ENCODE measurements at places on chromosomes 12 and 14.

GRCh38 chr12:130832561-130833209, 6.4 kb downstream of the STX2 start:
- DNase-seq: no peak

DNA sequence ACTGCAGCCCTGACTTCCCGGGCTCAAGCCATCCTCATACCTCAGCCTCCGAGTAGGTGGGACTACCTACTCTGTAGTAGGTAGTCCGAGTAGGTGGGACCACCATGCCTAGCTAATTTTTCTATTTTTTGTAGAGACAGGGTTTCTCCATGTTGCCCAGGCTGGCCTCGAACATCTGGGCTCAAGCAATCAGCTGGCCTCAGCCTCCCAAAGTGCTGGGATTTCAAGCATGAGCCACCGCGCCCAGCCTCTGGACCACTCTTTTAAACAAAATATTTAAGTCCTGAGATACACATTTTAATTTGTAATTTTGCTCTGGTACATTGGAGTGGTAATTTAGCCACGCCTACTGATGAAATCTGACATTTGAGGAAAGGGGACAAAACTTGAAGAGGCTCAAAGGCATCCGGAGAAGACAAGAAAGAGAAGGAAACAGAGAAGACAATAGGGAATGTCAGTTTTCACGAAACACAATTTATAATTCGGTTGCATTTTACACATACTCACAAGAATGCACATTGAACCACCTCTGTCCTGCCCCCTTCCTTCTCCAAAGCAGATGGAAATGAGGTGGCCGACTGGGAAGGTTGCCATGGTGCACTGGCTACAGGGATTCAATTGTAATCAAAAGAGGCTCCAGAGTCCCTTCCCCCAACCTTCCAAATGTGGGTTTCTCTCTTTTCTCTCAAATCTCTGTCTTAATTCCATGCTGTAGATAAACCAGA, 9.7 kb upstream of the TUBA1A start:
- DNase-seq: no peak

DNA sequence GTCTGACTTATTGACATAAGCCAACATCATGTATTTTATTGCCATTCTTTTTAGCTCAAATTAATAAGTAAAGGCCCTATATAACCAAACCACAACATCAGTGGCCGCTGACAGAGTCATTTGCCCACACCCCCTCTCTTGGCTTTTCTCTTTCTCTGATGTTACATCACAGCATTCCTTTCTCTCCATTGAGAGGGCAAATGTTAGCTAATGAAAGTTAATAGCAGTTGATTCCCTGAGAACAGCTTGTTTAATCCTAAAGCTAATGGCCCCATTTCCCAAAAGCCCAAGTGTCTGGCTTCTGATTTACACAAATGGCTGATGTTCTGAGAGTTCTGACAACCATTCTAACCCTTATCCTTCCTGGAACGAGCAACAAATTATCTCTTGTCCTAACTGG, 308.8 kb downstream of the SNAPC1 start:
- no peak for DNase-seq

DNA sequence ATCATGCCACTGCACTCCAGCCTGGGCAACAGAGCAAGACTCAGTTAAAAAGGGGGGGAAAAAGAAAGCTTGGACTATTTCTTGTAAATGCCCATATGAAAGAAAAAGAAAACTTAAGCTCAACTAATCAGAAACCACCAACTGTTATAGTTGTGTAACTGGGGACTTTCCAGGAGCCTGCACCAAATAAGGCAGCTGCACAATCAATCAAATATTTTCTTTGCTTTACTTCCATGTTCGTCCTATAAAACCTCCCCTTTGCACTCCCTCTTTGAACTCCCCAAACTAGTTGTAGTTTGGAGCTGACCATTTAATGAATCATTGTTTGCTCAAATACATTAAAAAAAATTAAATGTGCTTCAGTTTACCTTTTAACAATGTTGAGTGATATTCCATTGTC, 54.9 kb downstream of the OTOGL start:
- no peak for DNase-seq

DNA sequence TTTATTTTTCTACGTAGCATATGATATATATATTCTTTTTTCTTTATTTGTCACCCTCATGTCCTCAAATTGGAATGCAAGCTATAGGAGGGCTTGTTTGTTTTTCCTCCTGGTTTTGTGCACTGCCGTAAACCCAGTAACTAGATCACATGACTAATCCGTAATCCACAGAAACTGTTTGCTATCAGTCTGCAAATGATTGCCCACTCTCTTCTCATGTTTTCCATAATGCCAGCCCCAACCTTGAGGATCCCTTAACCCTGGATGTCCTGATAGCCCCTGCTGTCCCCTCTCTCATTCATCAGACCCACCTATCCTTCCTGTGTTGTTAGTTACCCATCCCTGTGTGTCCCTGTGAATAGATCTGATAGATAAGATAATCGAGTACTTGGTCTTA, 94.0 kb downstream of the TSPAN9 start:
- no peak for DNase-seq

DNA sequence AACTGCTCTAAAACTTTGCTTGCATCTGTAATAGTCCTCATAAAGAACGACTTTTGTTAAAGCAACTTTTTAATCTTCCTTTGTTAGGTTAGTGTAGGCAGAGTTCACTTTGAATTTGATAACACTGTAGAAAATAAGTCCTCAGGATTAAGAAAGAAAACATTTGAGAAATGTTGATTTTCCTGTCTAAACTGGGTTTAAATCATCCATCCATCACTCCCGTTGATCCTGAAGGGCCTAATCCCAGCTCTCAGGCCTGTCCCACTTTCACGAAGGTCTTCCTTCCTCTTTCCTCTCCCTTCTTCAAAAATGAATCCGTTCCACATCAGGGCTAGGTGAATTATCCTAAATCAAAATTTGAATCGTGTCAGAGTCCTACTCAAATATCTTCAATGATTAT, 36.9 kb downstream of the SLC2A14 start:
- no peak for DNase-seq

Measured in stimulated activated CD4-positive, alpha-beta T cell treated with anti-CD3 and anti-CD28 coated beads, Interleukin-2, amount 100 ng/mL, for 24 hours (primary cell).